Fibroblast of skin of left quadriceps (primary cell): ENCODE measurements at places on chromosomes 2 and 18.

GRCh38 chr2:156429211-156429610, 7.0 kb upstream of the GPD2 start:
- DNase-seq: no peak

- DNase-seq: no peak
Observed at GRCh38 chr2:241068136-241068941, 33.7 kb downstream of the MTERF4 start.

DNA sequence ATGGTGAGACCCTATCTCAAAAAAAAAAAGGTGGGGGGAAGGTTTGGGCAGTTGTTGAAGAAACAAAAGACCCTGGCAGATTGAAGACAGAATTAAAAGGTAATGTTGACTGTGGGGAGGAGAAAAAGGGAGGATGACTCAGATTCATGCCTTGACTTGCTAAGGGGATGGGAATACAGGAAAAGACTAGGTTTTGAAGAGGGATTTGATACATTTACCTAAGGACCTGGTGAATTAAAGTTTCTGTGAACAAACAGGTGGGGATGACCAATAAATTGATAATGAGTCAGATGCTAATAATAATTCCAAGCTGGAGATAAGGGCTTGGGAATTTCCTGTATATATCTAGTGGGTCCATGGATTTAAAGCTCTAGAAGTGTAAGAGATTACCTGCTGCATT, 27.6 kb downstream of the TTR start:
- no peak for DNase-seq

GRCh38 chr2:234628953-234629352, 132.1 kb upstream of the ARL4C start:
- no peak for DNase-seq

- no peak for DNase-seq
Observed at GRCh38 chr18:48813833-48814489, 136.8 kb downstream of the SMAD7 start.

GRCh38 chr2:128520791-128521190, 202.1 kb upstream of the HS6ST1 start:
- no peak for DNase-seq

DNA sequence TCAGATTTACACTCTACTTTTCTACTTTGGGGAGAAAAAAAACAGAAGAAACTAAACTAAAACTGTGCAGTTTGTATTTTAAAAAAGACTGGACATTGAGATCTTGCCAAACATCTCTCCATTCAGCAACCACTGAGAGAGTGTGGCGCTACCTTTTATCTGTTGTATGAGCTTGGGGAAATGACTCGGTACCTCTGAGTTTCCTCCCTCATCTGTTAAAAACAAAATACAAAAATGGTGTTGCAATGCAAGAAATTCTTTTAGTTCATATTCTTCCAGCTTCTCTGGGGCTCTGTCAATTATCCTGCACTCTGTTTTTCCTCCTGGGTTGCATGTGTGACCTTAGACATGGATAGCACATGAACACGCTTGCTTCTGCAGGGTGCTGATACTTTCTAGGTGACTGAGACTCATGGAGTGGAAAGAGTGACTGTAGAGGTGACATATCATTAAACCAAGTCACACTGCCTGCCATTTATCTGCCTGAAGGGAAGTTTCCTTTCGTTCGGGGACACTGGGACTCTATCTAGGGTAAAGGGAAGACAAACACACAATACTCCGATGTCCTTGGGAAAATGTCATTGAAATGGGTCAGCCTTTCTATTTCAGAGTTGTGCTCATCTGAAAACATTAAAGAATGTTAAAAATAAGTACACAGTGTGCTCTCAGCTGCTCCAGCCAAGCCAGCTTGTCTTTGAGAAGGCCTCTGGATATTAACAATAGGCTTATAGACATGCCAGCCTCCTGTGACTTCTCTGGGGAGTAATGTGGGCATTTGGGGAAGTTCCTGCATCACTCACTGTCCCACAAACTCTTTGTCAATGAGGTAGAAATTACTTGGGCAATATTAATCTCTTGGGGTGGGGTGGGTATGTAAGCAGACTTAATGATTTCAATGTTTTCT, 91.4 kb downstream of the TRIB2 start:
- no peak for DNase-seq

GRCh38 chr2:130824492-130825061, 12.1 kb upstream of the ARHGEF4 start:
- peak; percentile 80 for DNase-seq

DNA sequence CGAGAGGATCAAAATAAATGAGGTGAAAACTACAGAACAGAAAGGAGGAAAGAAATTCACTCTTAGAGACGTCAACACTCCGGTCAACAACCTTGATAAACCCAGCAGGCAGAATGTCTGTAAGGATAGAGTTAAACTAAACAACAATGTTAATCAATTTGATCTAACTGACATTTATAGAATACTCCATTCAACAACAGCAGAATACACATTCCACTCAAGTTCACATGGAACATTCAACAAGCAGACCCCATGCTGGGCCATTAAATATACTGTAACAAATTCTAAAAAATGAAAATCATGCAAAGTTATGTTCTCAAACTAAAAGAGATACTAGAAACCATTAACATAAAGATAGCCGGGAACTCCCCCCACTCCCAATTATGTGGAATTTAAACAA, 41.8 kb downstream of the FAM210A start:
- DNase-seq: no peak

- no peak for DNase-seq
Observed at GRCh38 chr2:58769864-58770234, 528.7 kb upstream of the FANCL start.

GRCh38 chr2:121152861-121153260, 132.1 kb downstream of the TFCP2L1 start:
- DNase-seq: no peak

DNA sequence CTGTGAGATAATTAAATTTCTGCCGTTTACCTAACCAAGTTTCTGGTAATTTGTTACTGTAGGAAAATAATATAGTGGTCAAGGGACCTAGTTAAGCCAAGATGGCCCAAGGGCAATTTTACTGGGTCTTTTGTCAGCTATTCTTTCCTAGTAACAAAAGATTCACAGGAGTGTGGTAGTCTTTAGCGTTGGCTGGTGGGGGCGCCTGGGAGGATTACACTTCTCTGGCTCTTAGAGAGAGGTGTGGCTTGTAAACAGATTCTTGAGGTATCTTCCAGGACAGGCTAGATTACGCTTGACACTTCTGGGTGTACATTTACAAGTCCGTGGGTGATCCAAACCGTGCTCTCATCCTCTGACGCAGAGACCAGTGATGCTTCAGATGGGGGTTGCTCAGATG, 3.3 kb upstream of the ACOXL start:
- DNase-seq: no peak

- DNase-seq: no peak
Observed at GRCh38 chr18:31649978-31650719, 34.2 kb downstream of the B4GALT6 start.

- DNase-seq: no peak
Observed at GRCh38 chr2:147688242-147688641, 156.6 kb upstream of the ACVR2A start.

GRCh38 chr2:241592126-241592845, 33.7 kb downstream of the BOK start:
- DNase-seq: no peak

DNA sequence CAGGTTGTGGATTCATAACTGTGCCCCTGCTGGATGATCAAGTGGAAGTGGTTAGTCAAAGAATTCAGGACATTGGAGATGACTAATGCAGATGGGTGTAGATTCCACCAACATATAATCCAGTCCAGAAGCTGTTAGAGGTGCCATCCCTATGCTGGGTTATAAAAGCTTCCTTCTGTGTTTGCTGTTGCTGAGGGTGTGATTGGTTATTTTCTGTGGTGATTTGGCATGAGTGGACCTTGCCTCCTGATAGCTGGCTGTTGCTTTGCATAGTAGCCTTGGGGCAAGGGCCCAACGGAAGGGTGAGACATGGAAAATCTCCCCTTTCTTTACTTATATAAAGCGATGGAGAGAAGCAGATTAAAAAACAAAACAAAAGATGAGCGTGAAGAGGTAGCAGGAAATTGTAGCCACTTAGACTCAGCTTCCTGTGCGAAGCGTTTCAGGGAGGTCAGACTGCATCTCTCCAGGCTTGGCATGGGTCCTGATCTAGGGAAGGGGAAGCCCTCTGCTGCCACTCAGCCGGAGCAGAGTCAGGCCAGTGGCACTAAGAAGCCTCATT, 190.4 kb downstream of the FMNL2 start:
- DNase-seq: peak; percentile 40

DNA sequence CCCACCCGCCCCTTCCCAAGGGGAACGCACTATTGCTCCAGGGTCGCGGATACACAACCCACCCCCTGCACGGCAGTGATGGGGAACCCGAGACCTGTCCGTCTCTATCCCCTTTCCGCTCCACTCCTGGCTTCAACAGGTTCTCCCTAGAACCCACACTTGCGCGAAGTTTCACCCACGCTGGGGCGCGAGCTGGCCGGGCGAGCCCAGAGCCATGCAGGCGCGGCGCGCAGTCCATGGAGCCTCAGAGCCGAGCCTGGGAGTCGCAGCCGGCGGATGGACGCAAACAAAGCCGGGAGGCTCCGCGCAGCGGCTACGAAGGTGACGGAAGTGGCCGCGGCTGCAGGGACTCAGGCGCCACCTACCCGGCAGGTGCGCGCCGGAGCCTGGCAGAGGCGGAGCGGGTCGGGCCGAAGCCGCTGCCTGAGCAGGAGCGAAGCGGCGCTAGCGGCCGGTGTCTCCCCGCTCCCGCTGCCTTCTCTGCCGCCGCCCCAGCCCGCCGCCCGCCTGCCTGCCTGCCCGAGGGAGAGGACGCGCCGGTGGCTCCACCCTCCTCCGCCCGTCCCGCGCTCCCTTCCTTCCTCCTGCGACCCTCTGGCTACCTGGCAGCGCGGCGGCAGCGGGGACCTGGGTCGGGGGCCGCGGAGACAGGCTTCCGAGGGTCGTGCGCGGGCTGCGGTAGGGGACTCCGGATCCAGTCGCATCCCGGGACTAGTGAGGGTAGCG, 14.0 kb downstream of the ALPG start:
- no peak for DNase-seq

GRCh38 chr2:126825316-126825715, 73.4 kb upstream of the TEX51 start:
- no peak for DNase-seq

GRCh38 chr2:40418614-40419363, 33.1 kb downstream of the SLC8A1 start:
- no peak for DNase-seq

DNA sequence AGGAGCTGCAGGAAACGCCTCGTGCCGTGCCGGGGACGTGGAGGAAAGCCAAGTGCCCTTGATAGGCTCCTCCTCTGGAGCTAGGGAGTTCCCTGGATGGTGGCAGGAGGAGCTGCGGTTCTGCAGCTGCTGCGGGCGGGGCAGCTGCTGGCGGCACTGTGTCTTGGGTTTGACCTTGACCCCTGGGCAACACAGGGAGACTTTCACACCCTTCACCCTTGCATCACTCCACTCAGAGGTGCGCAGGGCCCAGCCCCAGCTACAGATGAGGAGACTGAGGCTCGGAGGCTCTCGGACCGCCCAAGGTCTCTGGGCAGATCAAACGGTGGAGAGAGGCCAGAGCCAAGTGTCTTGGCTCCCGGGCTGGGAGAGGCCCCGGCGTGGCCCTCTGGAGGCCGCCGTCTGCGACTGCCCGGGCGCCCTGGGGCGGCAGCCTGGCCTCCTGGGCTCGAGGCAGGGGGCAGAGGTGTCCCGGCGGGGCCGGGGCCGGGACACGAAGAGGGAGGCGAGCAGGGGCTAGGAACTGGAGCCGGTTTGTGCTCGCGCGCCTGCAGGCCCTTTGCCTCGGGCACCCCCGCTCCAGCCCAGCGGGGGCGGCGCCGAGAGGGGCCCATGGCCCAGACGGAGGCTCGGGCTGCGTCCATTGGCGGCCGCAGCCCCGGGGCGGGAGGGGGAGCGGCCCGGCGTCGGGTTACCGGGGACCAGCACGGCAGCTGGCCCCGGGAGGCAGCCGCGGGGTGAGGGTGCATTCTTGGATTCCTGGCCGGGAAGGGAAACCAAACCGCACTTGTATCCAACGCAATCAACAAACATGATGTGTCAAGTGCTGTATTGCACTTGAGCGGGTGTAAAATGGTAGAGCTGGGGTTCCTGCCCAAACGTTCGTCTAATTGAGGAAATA, 129.6 kb upstream of the SLC1A4 start:
- peak; percentile 85 for DNase-seq

- DNase-seq: peak; percentile 12
Observed at GRCh38 chr18:47882641-47883040, 47.8 kb downstream of the SMAD2 start.

DNA sequence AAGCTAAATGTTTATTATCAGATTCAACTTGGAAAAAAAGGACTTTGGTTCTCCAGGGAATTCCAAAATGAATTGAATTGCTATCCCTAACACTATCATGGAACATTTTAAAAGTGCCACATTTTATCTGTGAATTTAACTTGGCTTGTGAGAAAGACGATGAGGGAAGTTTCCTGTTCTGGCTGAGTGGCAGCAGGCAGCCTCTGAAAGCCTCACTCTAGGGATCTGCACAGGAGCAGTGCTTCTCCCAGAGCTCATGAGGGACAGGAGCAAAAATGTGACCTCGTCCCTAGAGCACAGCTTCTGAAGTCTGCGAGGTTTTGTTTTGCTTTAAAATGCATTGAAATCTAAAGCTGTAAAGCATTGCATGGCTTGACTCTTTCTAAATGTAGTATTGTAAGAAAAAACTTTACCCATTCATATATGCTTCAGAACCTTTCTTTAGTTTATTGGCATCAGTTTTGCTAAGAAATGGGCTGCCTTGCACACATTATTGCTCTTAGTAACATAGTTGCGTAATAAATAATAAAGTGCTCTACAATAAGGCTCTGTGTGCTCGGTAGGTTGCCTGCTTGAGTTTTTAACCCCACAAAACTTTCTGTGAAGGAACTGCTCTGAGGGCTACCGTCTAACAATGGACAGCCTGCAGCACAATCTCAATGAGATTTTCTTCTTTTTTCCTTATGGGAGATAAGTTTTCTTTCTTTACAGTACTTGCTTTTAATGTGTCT, 136.2 kb upstream of the CDCA7 start:
- no peak for DNase-seq

- DNase-seq: no peak
Observed at GRCh38 chr2:28419443-28420270, 27.0 kb downstream of the FOSL2 start.

DNA sequence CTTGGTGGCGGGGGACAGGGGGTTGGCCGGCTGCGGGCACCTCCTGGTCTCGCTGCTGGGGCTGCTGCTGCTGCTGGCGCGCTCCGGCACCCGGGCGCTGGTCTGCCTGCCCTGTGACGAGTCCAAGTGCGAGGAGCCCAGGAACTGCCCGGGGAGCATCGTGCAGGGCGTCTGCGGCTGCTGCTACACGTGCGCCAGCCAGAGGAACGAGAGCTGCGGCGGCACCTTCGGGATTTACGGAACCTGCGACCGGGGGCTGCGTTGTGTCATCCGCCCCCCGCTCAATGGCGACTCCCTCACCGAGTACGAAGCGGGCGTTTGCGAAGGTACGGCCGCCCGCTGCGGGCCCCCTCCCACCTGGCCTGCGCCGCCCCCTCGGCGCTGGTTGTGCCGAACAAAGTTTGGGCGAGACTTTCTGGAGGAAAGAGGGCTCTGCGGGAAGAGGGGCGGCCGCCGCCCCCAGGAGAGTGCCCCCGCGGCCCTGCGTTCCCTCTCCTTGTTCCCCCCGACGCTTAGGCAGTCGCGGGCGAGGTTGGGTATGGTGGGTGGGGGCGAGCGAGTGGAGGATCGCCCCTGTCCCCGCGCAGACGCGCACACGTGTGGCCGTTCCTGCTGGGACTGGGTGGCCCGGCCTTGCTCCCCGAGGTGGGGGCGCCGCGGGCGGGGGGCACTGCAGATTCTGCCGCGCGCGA, 866 bp downstream of the CRIM1 start:
- DNase-seq: no peak
